ENCODE measurements at places on chromosomes 12 and 14. TPM values are rescaled to one million over a fixed set of nuclear protein-coding genes. Genes with fewer than 3 reads are reported as not detected.

DNA sequence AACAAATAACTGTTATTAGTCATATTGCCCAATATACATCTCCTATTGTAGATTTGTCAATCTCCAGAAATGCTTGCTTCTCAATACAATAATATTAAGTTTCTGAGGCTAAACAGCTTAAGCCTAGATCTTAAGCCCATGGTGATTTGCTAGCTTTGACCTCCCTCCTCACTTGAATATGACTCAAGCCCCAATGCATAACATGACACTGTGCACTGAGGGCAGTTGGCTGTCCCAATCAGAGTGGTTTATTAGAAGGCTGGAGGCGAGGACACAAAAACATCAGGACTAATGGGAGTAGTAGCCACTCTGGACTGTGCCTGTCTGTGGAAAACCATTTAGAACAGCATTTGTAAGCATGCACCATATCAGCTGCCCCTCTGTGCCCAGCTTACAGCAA, 81.1 kb upstream of the GTF2A1 start:
- H3K4me3 ChIP-seq: no peak overlapping the region
- no peaks in the 10 kb centered on the region for H3K4me1 ChIP-seq
- DNase-seq: no peak

DNA sequence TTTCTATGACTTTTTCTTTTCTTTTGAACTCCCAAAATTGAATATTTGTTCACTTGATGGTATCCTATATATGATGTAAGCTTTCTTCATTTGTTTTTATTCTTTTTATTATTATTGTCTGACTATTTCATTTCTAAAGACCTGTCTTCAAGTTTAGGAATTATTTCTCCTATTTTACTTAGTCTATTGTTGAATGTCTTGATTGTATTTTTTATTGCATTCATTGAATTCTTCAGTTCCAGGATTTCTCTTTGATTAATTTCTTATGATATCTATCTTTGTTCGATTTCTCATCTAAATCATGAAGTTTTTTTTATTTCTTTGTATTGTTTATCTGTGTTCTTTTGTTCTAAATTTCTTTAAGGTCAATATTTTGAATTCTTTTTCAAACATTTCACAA, 238.8 kb downstream of the TTC6 start:
- no peak for DNase-seq
- no peak overlapping the region for H3K27ac ChIP-seq
- no peaks in the 10 kb centered on the region for H3K4me1 ChIP-seq
- H3K27me3 ChIP-seq: no peaks in the 10 kb centered on the region
- H3K36me3 ChIP-seq: no peaks in the 10 kb centered on the region
- H3K4me3 ChIP-seq: no peak overlapping the region

DNA sequence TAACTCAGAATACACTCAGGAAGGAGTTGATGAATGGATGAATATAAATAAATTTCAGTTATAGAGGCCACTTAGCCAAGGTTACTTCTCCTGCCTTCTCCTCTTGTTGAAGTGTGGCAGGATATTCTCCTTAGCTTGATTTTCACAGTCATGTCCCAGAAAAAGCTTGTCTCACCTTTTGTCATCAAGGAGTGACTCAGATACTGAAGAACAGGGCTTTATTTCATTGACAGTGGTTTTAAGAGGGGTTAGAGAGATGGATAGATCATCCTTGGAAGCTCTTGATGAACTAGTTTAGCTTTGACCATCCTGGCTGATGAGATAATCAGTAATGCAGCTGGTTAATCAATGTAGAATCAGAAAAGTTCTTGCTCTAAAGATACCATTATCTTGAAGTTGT, 35.0 kb upstream of the CFAP54 start:
- no peak overlapping the region for H3K4me3 ChIP-seq
- no peak overlapping the region for H3K27ac ChIP-seq
- H3K4me1 ChIP-seq: no peaks in the 10 kb centered on the region
- no peak for DNase-seq

GRCh38 chr14:105005929-105006830, 14.7 kb downstream of the CDCA4 start:
- no peak for DNase-seq
- H3K4me3 ChIP-seq: no peak overlapping the region
- H3K27me3 ChIP-seq: no peaks in the 10 kb centered on the region
- no peaks in the 10 kb centered on the region for H3K4me1 ChIP-seq

GRCh38 chr14:88225721-88226120, 97.3 kb downstream of the KCNK10 start:
- no peaks in the 10 kb centered on the region for H3K27me3 ChIP-seq
- no peak overlapping the region for H3K4me3 ChIP-seq
- no peak overlapping the region for H3K27ac ChIP-seq
- no peaks in the 10 kb centered on the region for H3K36me3 ChIP-seq

DNA sequence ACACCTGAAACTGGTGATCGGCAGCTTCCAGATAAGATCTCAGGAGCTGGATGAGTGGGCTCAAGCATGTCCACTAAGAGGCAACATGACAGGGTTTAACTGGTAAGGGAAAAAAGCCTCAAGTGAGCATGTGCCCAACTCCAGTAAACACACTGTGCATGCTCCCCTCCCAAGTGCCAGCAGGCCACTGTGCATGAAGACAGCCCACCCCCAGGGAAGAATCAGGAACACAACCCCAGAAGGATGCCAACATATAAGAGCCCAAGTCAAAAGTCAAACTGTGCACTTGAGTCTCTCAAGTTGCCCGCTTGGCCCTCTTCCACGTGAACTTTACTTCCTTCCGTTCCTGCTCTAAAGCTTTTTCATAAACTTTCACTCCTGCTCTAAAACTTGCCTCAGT, 311.3 kb upstream of the PRKD1 start:
- no peaks in the 10 kb centered on the region for H3K36me3 ChIP-seq
- no peaks in the 10 kb centered on the region for H3K4me1 ChIP-seq
- DNase-seq: no peak

GRCh38 chr14:95077345-95077744, 80.0 kb downstream of the DICER1 start:
- H3K27ac ChIP-seq: no peak overlapping the region
- no peak overlapping the region for H3K4me3 ChIP-seq
- H3K36me3 ChIP-seq: no peaks in the 10 kb centered on the region
- H3K27me3 ChIP-seq: no peaks in the 10 kb centered on the region
- H3K4me1 ChIP-seq: peaks cover 9% of the 10 kb centered on the region
- DNase-seq: no peak

- DNase-seq: peak; percentile 11
- H3K4me3 ChIP-seq: no peak overlapping the region
- no peak overlapping the region for H3K27ac ChIP-seq
Observed at GRCh38 chr14:102694530-102695166, 82.6 kb upstream of the TRAF3 start.

DNA sequence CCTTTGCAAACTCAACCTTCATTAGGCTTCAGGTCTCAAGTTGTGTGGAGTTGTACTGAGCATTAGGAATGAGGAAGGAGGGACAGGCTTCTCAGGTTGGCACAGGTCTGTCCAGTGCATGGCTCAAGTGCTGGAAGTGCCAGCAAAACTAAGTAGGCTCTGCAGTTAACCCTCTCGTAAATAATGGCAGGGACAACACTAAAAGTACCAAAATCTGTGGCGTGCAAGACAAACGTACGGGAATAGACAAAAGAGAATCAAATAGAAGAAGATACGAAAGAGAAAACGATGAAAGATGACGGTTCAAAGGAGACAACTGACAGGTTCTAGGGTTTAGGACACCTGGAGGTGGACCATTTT, 612 bp downstream of the TRAPPC6B start:
- H3K4me1 ChIP-seq: peaks cover 16% of the 10 kb centered on the region
- peak overlapping the region; percentile 90 for H3K4me3 ChIP-seq
- no peaks in the 10 kb centered on the region for H3K27me3 ChIP-seq

DNA sequence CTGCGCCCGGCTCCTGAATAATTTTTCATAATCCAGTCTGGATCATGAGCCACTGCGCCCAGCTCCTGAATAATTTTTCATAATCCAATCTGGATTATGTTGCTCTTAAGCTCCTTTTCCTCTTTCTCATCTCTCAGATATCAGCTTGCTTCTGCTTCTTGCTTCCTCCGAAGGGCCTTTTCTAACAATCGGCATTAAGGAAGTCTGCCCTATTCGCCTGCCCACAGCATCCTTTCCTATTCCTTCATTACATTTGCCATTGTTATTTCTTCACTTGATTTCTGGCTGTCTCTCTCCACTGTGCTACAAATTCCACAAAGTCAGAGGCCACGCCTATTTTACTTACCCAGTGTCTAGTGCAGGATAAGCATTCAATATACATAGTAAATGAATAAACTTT, 83.5 kb downstream of the TTC7B start:
- H3K36me3 ChIP-seq: no peaks in the 10 kb centered on the region
- no peak overlapping the region for H3K4me3 ChIP-seq
- peak overlapping the region; percentile 3 for H3K27ac ChIP-seq
- no peak for DNase-seq
- H3K27me3 ChIP-seq: no peaks in the 10 kb centered on the region
- peaks cover 15% of the 10 kb centered on the region for H3K4me1 ChIP-seq

- no peak overlapping the region for H3K4me3 ChIP-seq
- H3K27me3 ChIP-seq: no peaks in the 10 kb centered on the region
- peaks cover 45% of the 10 kb centered on the region for H3K4me1 ChIP-seq
- no peak for DNase-seq
Observed at GRCh38 chr12:53572134-53572758, 53.9 kb downstream of the ATF7 start.

DNA sequence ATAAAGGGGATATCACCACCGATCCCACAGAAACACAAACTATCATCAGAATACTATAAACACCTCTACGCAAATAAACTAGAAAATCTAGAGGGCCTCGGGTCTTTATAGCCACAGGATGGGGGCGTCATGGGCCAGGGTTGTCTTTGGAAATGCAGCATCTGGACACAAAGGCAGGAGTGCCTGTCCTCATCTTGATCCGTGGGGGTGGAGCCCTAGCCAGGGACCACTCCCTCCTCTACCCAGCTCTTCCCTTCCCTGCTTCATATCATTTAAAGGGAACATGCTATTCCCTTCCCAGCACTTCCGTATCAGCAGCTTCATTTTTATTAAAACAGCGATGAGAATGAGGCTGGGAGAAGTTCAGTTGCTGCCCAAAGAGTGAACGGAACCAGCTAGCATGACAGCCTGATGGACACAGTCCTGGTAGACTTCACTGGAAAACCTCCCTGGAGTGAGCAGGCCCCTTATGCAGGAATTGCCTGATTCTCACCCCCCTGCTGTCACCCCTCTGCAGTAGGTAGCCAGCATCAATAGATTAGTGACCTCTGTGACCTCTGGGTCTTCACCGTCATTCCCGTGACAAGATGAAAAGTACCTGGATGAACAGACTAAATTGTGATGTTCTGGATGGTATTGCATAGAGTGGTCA, 251.4 kb upstream of the RGS6 start:
- H3K4me3 ChIP-seq: no peak overlapping the region
- no peak overlapping the region for H3K27ac ChIP-seq
- no peaks in the 10 kb centered on the region for H3K36me3 ChIP-seq
- no peaks in the 10 kb centered on the region for H3K4me1 ChIP-seq
- no peaks in the 10 kb centered on the region for H3K27me3 ChIP-seq

DNA sequence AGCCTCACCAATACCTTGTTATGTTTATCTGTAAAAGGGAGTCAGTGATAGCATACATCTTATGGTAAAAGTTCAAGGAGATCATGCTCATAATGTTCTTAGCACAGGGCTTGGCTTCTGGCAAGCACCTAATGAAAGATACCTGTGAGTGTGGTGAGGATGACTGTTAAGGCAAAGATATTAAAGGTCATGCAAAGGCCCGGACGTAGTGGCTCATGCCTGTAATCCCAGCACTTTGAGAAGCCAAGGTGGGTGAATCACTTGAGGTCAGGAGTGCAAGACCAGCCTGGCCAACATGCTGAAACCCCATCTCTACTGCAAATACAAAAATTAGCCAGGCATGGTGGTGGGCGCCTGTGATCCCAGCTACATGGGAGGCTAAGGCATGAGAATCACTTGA, 425.9 kb upstream of the TBX3 start:
- H3K27me3 ChIP-seq: no peaks in the 10 kb centered on the region
- H3K27ac ChIP-seq: no peak overlapping the region
- H3K36me3 ChIP-seq: no peaks in the 10 kb centered on the region
- DNase-seq: no peak

DNA sequence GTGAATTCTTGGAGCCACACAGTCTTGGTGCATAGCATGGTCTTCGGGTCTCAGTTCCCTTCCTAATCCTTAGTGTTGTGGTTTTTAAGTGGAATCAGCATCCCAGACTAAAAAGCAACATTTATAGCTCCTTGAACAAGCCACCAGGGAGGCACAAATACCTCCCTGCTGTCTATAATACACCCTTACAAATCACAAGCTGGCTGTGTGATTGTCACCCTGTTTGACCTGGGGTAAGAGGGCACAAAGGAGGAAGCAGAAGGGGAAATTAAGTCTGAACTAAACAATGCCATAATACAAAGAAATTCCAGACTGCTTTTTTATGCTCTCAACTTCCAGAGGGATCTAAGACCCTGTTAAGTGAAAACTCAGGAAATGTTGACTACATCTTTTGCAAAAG, 7.7 kb upstream of the MMP19 start:
- no peaks in the 10 kb centered on the region for H3K27me3 ChIP-seq
- peak overlapping the region; percentile 100 for H3K27ac ChIP-seq
- no peaks in the 10 kb centered on the region for H3K36me3 ChIP-seq
- H3K4me1 ChIP-seq: peaks cover 54% of the 10 kb centered on the region

GRCh38 chr14:98226411-98226810, 1045.6 kb downstream of the BCL11B start:
- DNase-seq: no peak
- no peak overlapping the region for H3K4me3 ChIP-seq
- no peaks in the 10 kb centered on the region for H3K27me3 ChIP-seq
- H3K4me1 ChIP-seq: no peaks in the 10 kb centered on the region

DNA sequence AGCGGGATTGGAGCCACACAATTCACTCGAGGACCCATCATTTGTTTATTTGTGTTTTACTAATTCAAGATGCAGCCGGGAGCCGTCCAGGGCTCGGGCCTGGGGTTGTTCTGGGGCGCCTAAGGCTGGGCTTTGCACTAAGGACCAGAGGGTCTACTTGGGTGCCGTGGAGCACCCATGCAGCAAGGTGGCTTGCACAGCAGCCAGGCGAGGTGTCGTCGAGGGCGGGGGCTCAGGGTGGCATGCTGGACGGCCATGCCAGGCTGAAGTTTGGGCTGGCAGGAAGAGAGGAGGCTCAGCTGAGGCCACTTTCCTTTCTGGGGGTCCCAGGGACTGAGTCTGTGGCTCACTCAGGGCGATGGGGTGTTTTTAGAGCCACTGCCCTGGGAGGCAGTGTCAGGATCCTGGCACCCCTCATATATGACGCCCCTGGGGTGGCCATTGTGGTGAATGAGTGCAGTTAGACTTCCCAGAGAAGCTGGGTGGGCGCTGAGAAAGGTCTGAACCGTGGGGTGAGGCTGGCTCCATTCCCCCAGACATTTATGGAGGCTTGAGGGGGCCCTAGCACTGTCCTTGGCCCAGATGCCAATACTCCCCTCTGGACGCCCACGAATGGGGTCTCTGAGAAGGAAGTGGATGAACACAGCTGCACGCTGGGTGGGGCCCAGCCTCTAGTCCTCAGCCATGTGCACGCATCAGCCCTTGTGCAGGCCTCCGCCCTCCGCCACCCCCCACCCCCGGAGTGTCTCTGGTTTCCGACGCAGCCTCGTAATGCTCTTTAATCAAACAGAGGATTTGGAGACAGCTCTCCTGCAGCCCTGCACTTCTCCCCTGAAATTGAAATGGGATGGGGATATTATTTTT, 11.3 kb downstream of the MEG3 start:
- no peaks in the 10 kb centered on the region for H3K27me3 ChIP-seq
- no peak for DNase-seq
- H3K27ac ChIP-seq: no peak overlapping the region
- H3K36me3 ChIP-seq: no peaks in the 10 kb centered on the region
- no peaks in the 10 kb centered on the region for H3K4me1 ChIP-seq
- H3K4me3 ChIP-seq: no peak overlapping the region

The WNT1 gene
- 1.2 TPM for total RNA-seq

The AP4S1 gene
- total RNA-seq: 6.0 TPM

The CLMN gene
- total RNA-seq: 7.3 TPM

The FOXN4 gene
- not detected for total RNA-seq

The FAM181A gene
- not detected for total RNA-seq

The MSRB3 gene
- 232 TPM for total RNA-seq

The CELA1 gene
- not detected for total RNA-seq

Data from thoracic aorta (tissue), 2 donors.